Mesenteric fat pad (tissue), 1 donor: ENCODE measurements at places on chromosomes 2 and 18. TPM values are rescaled to one million over a fixed set of nuclear protein-coding genes. Genes with fewer than 3 reads are reported as not detected.

SCYGR3 gene
- total RNA-seq: not detected

RFX8 gene
- total RNA-seq: 0.16 TPM

DSC2 gene
- total RNA-seq: 11.9 TPM

FER1L5 gene
- 0.06 TPM for total RNA-seq

SLC25A52 gene
- total RNA-seq: not detected

MAP3K20 gene
- total RNA-seq: 71.8 TPM

ITPRIPL1 gene
- total RNA-seq: 3.1 TPM

TUBB8B gene
- total RNA-seq: not detected

GREB1L gene
- total RNA-seq: 8.6 TPM

FZD7 gene
- total RNA-seq: 7.8 TPM

CNDP1 gene
- total RNA-seq: not detected

CCDC150 gene
- 1.3 TPM for total RNA-seq

SKOR2 gene
- not detected for total RNA-seq

RESP18 gene
- not detected for total RNA-seq

PDE11A gene
- 1.00 TPM for total RNA-seq

UPP2 gene
- total RNA-seq: not detected

UGT1A3 gene
- total RNA-seq: not detected

ADD2 gene
- 3.3 TPM for total RNA-seq

CXCR1 gene
- total RNA-seq: 7.2 TPM

CD226 gene
- total RNA-seq: 1.4 TPM

MATN3 gene
- total RNA-seq: 1.2 TPM
